ENCODE measurements at places on chromosomes 12 and 14.

- no peak for DNase-seq
Observed at GRCh38 chr12:62523619-62524018, 57.0 kb downstream of the MON2 start.

DNA sequence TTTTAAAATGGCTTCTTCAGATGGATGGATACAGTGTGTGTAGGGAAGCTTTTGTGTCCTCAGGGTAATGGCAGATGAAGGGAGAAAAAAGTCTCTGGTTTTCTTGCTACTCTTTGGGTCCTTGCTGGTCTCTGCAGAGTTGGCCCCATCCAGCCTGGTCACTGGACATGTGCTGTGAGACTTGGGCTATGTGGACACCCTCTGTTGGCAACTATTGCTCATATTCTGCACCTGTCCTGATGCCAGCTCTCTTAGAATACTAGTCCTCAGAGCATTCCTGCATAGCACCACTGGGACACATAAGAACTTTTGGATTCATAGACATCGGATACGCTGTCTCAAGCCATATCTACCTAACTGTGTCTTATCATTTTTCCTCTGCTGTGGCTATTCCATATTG lies 20.0 kb downstream of the NAV3 start:
- no peak for DNase-seq

DNA sequence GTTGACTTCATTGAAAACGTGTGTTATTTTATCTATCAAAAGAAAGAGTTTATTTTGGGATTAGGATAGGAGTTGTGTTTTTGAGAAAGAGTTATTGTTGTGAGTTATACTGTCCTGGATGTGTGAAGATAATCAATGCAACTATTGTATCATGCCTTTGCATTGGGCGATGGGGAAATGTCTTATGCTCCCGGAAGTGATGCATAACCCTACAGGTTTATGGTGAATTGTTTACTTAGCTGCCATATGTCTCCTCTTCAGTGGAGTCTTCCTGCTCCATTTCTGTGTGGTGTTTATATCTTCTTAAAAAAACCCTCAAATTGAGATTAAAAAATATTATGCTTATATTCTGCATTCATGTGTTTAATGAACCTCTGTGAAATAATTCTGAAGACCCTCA lies 6.5 kb downstream of the PDE3A start:
- DNase-seq = no peak

GRCh38 chr12:104583301-104583700 lies 126.6 kb downstream of the CHST11 start:
- DNase-seq = no peak

GRCh38 chr14:103932791-103933490 lies 4.7 kb downstream of the TDRD9 start:
- DNase-seq = no peak

DNA sequence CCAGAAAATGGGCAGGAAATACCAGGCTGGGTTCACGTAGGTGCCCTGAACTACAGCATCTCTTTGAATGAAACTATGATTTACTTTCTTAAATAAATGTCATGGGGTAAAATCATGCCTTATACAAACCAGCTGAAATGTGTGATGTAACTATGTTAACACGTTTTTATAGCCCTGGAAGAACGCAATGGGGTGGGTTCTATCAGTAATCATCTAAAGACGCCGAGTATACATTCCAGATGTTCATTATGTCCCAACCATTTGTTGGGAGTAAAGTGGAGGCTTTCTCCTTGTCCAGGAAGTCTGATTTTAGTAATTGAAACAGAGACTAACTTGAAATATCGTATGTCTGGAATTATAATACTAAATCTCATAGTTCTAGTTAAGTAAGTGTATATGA lies 16.2 kb upstream of the IGF1 start:
- DNase-seq = no peak

DNA sequence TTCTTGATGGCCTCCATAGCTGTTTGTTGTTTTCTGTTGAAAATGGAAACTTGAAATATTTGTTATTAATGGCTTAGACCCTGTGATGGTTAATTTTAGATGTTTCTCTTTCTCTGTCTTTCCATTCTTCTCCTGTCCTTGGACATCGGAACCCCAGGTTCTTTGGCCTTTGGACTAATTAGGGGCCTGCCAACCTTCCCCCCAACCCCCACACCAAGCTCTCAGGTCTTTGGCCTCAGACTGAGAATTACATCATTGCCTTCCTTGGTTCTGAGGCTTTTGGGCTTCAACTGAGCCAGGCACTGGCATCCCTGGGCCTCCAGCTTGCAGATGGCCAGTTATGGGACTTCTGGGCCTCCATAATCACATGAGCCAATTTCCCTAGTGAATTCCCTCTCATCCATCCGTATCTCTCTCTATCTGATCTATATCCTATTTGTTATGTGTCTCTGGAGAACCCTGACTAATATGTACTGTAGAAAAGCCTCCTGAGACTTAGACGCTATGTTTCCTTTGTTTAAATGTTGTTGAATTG lies 71.6 kb downstream of the FGD4 start:
- DNase-seq = no peak

GRCh38 chr14:47541662-47542061 lies 133.7 kb downstream of the MDGA2 start:
- no peak for DNase-seq

GRCh38 chr14:80850197-80850814 lies 91.2 kb downstream of the CEP128 start:
- no peak for DNase-seq

DNA sequence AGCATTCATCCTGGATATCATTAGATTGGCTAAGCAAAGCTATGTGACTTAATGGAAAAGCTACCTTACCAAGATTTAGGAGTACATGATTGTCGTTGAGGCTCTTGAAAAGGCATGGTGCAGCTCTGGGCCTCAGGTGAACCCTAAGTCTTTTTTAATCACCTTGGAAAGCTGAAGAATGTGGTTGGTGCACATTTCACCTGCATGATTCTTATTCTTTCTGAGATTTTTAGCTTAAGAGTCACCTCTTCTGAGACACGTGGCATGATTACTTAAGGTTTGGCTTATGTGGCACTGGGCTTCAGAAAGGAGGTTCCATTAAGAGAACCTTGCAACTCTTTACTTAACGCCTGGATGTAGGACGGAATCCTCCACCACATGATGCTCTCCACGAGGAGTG lies 498.5 kb downstream of the TMEM117 start:
- no peak for DNase-seq

DNA sequence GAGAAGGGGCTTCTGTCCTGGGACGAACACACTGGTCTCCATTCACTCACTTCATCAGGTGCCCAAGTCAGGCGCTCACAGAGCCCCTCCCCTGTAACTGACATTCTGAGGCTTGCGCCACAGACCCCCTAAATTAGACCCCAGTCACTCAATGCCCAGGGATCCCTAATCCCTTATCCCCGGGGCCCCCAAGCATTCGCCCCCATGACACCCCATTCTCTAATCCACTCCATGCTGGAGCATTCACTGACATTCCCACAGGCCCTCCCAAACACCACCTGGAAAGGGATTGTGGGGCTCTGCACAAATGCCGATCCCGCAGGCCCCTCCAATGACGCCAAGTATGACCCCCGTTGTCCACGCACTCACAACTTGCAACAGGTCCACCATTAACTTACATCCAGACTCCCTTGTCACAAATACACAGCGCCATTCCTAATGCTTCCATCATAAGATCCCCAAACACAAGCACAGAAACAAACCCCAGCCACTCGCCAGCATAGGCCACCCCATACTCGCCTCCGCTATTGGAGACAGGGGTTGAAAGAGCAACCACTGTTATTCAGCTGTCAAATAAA lies 1.5 kb downstream of the ZNF605 start:
- DNase-seq = no peak

DNA sequence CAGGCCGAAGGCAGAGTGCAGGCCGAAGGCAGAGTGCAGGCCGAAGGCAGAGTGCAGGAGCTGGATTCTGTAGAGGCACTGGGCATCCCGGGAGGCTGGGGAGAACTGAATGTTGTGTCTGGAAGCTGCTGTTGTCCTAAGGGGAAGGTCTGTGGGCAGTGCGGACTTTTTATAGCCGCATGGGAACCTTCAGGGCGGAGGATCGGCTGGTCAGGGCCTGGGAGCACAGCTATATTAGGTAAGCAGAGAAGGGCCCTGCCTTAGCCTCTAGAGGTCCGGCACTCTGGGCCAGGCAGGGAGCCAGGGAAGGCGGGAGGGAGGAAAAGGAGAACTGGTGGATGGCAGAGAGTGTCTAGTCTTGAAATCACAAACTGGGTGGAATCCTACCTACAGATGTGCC lies 14.2 kb downstream of the CABP1 start:
- no peak for DNase-seq

GRCh38 chr12:4137015-4137414 lies 136.5 kb upstream of the CCND2 start:
- DNase-seq = no peak

GRCh38 chr12:113167868-113168267 lies 17.4 kb downstream of the DDX54 start:
- no peak for DNase-seq

DNA sequence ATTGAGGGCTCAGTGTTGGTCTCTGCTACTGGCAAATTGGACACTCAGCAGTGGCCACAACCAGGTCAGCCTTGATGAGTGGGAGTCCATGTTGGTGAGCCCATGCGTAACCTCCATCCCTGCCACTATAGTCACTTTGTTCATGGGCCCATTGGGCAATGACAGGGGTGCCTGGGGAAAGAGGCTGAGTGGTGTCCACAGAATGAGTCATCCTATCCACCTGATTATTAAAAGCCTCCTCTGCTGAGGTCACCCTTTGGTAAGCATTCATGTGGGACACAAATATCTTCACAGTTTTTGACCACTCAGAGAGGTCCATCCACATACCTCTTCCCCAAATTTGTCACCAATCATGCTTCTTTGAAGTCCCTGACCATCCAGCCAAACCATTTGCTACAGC lies 50.0 kb downstream of the FIGNL2 start:
- DNase-seq = no peak

GRCh38 chr14:65846196-65846868 lies 433.8 kb downstream of the FUT8 start:
- DNase-seq = no peak

GRCh38 chr14:98949481-98950135 lies 322.4 kb downstream of the BCL11B start:
- DNase-seq = no peak

DNA sequence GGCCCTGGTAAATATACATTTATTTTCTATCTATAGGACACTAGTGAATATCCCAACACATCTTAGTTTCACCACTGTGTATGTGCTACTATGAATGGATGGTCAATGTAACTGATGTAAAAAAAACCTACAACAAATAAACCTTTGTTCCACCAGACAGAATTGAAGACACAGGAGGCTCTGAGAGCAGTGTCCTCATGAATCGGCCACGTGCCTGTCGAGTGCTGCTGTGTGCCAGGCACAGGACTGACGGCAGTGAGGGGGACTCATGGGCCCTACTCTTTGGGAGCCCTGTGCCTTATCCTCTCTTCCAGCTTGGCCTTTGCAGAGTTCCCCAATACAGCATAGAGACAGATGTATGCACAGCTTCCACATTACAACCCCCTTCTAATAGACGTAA lies 18.2 kb downstream of the CINP start:
- DNase-seq = no peak

DNA sequence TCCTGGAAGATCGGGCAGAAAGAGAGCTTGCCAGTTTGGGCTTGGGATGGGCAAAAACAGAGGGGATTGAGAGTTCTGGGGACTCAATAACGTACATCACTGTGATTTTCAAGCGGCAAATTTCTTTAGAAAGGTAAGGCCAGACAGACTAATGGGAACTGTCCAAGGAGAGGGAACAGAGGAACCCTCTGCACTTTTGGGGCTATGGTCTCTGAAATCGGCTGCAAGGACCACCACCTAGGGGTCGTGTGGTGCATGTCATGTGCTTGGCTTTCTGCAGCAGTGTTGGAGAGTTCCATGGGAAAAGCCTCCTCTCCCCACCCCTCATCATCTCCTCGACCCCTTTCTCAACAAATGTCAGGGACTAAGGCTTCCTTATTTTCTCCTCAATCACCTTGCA lies 79.6 kb downstream of the PPM1A start:
- DNase-seq = no peak

GRCh38 chr14:96252999-96253539 lies 2.9 kb upstream of the BDKRB1 start:
- no peak for DNase-seq

DNA sequence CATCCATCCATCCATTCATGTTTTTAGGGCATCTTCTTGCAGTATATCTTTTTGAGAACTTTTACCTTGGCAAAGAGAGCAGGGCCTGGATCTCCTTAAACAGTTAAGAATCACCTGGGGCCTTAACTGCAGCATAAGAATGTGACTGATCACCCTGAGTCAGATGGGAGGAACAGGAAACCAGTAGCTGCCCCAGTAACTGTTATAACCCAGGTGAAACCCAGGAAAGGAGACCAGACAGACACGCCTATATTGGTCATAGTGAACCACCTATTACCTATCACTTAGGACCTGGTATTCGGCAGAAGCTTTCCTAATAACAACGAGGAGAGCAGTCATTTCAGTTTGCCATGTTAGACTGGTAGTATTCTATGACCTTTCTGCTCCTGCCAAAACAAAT lies 43.4 kb upstream of the NR2C1 start:
- no peak for DNase-seq

DNA sequence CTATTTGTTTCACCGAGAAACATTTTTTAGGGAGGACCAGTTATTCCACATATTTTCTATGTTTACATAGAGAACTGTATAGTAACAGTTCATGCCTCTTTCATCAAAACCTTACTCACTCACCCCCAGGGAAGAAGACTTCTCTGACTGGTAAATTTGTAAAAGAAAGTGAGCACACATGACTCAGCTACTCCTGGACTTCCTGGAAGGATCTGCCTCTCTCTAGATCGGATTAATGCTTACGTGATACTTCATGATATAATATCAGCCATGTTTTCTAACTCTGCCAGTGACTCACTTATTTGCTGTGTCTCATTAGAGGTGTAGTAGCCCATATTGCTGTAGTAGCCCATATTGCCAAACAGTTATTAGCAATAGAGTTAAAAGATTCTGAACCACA lies 494.3 kb upstream of the ATXN7L3B start:
- no peak for DNase-seq

DNA sequence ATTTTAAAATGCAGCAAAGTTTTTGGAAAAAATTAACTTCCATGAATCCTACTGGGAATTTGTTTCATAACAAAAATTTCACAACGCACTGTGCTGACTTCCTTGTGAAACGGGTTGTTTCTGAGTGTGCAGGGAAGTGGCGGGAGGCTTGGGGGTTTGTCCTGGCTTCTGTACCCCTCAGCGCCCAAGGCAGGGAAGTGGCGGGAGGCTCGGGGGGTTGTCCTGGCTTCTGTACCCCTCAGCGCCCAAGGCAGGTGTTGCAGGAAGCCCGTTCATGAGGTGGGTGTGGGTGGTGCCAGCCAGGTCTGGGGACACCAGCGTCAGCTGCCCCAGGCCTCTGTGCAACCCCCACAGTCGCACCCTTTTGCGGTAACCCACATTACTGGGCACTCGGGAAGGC lies 25.1 kb downstream of the ADGRD1 start:
- DNase-seq = no peak

- DNase-seq = no peak
Observed at GRCh38 chr12:98653866-98654493, 8.9 kb downstream of the APAF1 start.

DNA sequence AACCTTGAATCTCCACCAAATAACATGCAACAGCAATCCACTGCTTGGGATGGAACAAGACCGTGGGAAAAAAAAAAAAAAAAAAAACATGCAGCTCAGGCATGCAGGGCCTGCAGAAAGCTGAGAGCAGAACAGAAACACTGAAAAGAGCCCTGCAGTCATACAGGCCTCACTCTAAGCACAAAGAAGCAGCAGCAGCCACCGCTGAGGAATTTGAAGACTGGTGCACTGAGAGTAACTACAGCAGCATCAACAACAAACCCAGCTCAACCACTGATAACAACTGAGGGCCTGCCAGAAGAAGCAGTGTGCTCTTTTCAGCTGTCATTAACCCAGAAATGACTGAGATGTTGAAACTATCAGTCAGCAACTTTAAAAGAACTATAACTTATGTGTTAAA lies 354.7 kb upstream of the TMTC1 start:
- no peak for DNase-seq
